AG09309 (cell line): ENCODE measurements at places on chromosomes 7 and 10.

DNA sequence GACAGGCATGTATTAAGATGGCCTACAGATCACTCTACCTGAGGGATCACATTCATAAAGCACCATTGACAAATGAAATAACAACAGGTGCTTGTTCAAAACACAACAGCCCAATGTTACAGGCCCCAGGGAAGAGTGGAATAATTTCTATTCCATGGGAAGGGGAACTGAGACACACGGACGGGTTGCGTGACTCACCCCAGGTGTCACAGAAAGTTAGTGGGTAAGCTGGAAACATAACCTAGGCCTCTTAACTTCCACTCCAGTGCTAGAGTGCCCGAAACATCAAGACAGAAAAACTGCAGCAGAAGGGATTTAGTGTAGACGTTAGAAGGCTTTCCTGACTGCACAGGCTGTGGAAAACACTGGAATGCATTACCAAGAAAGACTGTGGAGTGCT lies 48.3 kb downstream of the SLC37A3 start:
- DNase-seq = no peak

DNA sequence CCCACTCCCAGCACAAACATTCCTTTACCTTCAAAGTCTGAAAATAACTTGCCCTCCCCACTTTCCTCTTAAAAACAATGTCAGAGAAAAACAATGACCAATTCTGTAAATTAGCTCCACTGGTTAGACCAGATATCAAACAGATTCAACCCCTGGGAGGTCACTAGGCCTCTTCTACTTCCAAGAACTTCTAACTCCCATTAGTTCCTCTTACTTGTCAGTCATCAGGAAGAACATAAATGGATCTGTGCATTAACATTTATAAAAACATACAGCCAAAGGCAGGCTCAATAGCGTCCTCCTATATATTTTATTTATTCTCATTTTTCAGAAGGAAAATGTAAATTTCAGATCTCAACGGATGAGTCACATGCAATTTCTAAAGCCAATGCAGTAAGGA lies 2.2 kb downstream of the ELAPOR2 start:
- DNase-seq = no peak

- DNase-seq = no peak
Observed at GRCh38 chr7:129572205-129572604, 39.3 kb upstream of the NRF1 start.

DNA sequence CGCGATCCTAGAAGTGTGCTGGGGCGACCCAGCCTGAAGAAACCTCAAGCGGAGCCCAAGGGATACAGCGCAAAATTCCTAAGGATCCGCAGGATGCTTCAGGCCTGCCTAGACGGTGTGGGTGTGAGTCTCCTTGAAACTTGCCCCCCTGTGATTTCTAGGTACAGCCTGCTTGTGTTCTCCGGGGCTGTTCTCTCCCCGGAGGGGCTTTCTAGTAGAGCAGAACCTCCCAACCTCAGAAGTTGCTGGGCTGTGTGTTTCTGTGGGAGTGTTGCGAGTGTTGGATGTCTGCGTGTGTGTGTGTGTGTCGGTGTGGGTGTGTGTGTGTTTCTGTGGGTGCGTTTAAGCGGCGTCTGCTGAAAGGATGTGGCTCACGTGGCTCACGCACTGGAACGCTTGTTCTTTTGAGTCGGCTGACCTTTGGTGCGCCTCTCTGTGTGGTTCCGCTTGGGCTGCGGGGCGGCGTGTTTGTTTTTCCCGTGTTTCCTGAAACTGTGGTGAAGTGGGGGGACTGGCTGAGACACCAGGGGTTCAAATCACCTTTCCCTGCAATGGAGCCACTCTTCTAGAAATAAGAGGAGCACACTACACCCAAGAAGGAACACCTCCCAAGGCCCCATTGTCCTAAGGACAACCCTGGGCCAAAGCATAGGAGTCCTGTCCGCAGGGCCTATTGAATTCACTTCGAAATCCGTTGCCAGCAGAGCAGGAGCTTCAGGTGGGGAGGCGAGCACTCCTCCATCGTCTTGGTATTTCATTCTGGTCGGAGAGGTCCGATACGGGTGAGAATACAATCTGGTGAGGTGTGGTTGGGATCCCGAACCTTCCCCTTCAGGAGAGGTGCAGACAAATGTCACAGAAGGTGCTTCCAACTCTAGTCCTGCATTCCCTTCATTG lies 25.1 kb upstream of the ZNF273 start:
- DNase-seq = no peak

- no peak for DNase-seq
Observed at GRCh38 chr7:52635021-52635420, 400.4 kb upstream of the POM121L12 start.

GRCh38 chr7:148723166-148723559 lies 24.5 kb downstream of the CUL1 start:
- DNase-seq = no peak

- DNase-seq = peak; percentile 33
Observed at GRCh38 chr7:106610996-106611886, 49.7 kb downstream of the CCDC71L start.

- no peak for DNase-seq
Observed at GRCh38 chr10:112950714-112951358, 789 bp downstream of the TCF7L2 start.

GRCh38 chr7:19104811-19105210 lies 12.6 kb downstream of the TWIST1 start:
- no peak for DNase-seq

DNA sequence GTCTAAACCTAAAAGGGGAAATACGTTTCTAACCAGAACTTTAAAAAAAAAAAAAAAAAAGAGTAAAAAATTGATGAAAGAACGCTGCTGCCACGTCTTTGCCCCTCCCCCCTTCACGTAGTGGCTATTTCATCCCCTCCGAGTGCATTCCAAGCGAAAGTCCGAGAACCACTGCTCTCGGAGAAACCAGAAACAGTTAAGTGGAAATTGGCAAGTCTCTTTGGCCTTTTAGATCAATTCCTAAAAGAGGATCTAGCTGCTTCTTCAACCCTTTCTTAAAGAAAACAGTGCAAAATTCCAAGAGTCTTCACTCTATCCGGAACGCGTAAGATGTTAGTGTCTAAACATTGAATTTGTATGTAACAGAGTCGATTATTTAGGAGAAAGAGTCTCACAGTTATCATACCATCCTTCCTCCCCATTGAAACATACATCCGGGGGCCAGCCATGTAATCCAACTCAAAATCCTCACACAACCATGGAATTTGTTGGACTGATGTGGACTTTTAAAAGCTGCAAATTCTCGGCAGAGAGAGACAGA lies 1.1 kb downstream of the P4HA1 start:
- DNase-seq = no peak

DNA sequence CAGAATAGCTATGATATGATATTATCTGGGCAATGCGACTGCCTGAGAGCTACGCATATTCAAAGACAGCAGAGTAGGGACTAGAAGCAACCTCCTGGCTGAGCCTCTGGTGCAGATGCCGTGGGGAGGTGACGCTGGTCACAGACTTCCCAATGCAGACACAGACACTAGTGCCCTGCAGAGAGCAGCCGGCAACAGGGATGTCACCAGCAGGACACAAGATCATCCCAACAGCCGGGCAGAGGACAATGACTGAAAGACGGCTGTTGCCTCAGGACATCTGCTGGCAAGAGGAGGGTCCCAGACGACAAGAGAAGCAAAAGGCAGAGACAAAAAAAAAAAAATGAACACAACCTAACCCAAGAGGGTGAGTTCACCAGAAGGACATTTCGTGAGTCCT lies 104.6 kb downstream of the CALN1 start:
- no peak for DNase-seq

GRCh38 chr10:8069108-8069507 lies 14.6 kb downstream of the GATA3 start:
- DNase-seq = no peak

GRCh38 chr10:91816981-91817380 lies 18.8 kb downstream of the TNKS2 start:
- no peak for DNase-seq

DNA sequence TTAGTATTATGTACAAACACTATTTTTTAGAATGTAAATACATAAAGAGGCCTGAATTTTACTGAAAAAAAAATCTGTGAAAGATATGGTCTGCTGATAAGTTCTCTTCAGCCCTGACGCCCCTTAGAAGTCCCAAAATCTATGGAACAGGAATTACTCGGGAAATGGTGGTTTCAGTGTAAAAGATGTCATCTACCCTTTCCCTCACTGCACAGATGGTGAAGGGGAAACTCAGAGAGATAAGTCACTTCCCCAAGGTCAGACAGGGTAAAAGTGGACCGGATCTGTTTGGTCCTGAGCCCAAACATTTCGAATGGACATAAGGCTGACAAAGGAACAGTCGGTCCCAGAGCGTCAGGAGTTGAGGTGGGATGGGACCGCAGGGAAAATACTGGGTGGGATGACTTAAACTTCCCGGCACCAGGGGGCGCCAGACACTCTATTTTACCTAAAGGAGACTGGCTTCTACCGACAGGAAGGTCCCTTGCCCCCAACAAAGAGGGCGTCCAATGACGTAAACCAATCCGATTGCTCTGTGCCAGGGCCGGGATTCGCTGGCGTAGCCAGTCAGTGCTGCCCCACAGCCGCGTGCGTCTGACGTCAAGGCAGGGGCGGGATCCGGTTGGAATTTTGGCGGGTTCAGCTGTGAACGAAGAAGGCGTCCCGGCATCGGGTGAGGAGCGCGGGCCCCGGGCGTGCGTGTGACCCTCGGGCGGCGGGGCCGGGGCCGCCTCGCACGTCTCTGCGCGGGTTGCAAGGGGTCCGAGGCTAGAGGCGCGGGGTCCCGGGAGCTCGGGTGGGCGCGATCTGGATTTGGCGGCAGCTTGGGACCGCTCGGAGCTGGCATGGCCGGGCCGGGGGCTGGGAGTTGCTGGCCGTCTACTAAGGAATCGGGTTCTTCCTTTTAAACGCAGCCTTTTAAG lies at the start of gene MCM10:
TSS of gene MCM10 (plus strand) at position 625 of the 923 bp plus-strand sequence. CDS start 2,645 bp downstream, outside the sequence.
- peak; percentile 98 for DNase-seq

GRCh38 chr7:45160417-45160881 lies 2.9 kb downstream of the RAMP3 start:
- no peak for DNase-seq

- DNase-seq = no peak
Observed at GRCh38 chr7:154914308-154914995, 88.5 kb downstream of the PAXIP1 start.

GRCh38 chr7:37480041-37481031 lies 31.7 kb upstream of the ELMO1 start:
- no peak for DNase-seq
